Brain microvascular endothelial cell (primary cell): ENCODE measurements at places on chromosomes 7 and 10.

DNA sequence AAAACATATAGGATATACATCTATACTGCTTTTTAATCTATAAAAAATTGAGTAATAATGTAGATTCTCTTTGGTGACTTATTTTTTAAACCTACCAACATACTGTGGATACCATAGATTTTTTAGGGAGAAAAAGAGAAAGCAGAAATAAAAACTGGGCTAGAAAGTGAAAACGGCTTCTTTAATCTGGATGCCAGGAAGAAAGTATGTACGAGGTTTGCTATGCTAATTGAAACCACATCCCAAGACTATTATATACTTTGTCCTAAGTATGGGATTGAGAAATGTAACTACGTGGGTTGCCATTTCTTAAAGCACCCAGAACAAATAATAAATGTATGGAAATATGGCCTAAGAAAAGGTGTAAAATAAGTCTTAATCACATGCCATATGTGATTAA is 129.0 kb upstream of the NFE2L3 start:
- no peak for DNase-seq

DNA sequence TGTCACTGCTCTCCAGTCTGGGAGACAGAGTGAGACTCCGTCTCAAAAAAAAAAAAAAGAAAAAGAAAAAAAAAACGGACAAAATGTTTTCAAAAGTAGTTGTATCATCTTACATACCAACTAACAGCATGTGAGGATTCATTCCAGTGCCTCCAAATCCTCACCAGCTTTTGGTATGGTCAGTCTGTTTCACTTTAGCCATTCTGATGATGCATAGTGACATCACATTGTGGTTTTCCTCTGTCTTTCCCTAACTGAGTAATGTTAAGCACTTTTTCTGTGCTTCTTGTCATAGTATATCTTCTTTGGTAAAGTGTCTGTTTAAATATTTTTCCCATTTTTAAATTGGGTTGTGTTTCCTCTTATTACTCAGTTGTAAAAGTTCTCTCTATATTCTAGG is 251.4 kb upstream of the CTBP2 start:
- peak; percentile 95 for DNase-seq

DNA sequence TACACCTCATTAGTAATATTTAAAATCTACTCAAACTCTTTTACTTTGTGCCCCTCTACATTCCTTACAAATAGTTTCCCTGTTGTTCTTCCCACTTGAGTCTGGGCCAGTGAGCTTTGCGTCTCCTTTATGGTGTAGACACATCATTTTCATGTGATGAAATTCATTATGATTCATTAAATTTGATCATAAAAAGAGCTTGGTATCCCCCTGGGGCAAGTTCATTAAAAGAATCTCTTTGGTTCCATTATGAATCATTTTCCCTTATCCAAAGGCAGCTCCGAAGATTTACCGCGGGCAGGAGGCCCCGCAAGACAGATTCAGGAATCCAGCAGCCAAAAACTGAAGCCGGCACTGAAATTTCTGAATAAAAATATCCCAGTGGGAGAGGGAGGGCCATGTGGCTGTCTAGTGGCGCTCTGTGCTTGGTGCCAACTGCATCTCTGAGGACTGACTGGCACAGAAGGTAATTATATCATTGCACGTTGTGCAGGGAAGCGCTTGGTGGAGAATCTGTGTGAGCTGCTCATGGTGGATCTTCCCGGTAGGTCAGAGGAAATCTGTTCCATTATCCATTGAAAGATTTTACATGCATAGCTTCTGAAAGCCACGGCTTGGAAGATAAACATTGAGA is 151.4 kb upstream of the PITRM1 start:
- DNase-seq, result no peak

GRCh38 chr10:57014758-57015157 is 653.7 kb upstream of the ZWINT start:
- no peak for DNase-seq

GRCh38 chr10:30835146-30835545 is 196.5 kb downstream of the ZNF438 start:
- DNase-seq, result no peak

GRCh38 chr10:62657244-62657835 is 147.2 kb upstream of the ADO start:
- DNase-seq, result no peak

- peak; percentile 85 for DNase-seq
Observed at GRCh38 chr7:44639671-44640321, 33.4 kb downstream of the OGDH start.

GRCh38 chr10:17203416-17203815 is 1.9 kb upstream of the TRDMT1 start:
- DNase-seq, result no peak

DNA sequence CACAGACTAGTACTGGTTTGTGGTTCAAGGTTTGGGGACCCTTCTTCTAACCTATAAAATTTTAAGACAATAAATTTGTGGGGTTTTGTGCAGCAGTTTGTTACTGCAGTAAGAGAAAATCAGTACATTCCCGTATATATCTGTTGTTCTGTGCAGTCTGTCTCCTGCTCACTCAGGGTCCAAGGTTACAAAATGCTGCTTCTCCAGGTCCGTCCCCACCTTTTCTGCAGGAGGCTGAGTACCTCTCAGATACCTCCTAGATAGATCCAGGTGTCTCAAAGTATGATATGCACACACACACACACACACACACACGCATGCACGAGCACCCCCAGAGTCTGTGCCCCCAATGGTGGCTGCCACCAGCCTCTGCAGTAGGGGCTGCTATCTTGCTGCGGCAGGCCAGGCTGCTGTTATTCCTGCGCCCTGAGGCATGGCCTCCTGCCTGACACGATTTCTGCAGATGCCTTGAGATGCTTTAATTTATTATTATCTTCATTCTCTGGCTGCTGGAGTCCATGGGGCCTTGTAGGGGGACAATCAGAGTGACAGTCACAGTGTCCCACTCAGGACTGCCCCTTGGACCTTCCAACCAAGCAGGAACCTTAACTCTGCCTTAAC is 25.2 kb upstream of the ASL start:
- DNase-seq, result no peak

DNA sequence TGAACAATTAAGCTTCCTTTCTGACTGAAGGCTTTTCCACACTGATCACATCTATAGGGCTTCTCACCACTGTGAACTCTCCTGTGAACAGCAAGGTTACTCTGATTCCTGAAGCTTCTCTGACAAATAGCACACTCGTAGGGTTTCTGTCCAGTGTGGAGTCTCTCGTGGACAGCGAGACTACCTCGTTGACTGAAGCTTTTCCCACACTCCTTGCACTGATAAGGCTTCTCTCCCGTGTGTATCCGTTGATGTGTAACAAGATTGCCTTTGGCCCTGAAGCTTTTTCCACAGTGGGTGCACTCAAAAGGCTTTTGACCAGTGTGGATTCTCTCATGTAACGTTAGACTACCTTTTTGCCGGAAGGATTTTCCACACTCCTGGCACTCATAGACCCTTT is 4.4 kb downstream of the ZNF32 start:
- no peak for DNase-seq

DNA sequence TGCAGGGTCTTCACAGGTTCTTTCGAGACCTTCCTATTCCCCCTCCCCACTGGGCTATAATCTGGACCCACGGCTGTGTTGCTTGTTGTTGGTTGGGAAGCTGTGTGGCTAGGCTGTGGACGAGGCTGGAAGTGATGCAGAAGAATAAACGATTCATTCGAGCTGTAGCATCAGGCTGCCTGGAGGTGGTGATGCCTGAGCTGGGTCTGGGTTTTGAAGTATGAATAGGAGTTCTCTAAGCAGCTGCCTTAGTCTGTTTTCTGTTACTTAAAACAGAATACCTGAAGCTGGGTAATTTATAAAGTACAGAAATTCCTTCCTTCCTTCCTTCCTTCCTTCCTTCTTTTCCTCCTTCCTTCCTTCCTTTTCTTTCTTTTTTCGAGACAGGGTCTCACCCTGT is 126.5 kb upstream of the ZEB1 start:
- no peak for DNase-seq

GRCh38 chr7:116968631-116969030 is 15.3 kb downstream of the ST7 start:
- DNase-seq, result no peak

DNA sequence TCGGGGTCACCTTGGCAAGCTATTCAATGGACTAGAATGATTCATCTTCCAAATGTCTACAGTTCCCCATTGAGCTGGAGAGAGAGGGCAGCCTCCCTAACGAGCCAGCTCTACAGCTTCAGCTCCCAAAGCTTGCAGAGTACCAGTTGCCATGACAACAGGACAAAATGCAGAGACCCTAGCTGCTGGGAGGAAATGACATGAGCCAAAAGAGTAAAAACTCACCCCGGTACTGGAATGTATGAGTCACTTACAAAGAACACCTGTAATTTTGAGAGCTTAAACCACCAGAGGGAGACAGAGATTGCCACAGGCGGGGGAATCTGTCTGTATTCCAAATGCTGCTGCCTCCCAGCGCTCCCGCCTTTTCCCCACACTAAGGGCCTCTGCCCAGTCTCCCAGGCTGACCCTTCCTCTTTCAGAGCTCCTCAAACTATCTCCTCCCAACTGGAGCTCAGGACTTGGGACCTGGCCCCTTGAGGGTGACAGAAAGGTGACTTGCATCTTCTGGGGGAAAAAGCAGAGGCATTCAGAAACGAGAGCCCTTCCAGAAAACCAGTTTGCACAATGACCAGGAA is 95.5 kb downstream of the CUL2 start:
- DNase-seq, result peak; percentile 56

DNA sequence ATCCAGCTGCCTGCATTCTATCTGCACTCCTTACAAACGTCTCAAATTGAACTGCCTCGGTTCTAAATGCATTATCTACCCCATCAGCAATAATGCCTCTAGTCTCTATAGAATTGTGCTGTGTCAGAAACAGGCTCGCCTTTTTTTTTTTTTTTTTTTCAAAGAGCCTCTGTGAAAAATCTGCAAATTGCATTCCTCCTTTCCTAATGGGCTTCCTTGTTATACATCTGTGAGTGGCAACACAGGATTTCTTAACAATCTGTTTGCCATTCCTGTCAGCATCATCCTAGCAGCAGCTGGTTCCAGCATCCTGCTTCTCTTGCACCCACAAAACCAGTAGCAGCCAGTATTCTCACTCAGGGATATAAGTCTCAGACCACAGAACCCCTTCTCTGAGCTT is 413.5 kb upstream of the SEMA3D start:
- no peak for DNase-seq

DNA sequence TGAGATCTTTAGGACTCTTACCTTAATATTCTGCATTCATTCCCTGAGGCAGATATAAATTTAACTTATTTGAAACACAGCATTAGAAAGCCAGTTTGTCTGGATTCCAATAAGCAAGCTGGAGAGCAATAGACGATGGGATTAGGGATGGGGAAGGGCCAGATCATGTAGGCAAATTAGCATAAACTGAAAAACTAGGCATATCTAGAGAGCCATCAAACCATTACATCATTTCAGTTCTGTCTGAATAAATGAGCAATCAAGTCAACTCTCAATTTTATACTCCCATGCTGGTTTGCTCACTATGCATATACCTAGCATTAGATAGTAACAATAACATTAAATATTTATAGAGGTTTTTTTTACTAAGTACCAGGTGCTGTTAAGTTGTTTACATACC is 583.6 kb upstream of the LRRN3 start:
- DNase-seq, result no peak

DNA sequence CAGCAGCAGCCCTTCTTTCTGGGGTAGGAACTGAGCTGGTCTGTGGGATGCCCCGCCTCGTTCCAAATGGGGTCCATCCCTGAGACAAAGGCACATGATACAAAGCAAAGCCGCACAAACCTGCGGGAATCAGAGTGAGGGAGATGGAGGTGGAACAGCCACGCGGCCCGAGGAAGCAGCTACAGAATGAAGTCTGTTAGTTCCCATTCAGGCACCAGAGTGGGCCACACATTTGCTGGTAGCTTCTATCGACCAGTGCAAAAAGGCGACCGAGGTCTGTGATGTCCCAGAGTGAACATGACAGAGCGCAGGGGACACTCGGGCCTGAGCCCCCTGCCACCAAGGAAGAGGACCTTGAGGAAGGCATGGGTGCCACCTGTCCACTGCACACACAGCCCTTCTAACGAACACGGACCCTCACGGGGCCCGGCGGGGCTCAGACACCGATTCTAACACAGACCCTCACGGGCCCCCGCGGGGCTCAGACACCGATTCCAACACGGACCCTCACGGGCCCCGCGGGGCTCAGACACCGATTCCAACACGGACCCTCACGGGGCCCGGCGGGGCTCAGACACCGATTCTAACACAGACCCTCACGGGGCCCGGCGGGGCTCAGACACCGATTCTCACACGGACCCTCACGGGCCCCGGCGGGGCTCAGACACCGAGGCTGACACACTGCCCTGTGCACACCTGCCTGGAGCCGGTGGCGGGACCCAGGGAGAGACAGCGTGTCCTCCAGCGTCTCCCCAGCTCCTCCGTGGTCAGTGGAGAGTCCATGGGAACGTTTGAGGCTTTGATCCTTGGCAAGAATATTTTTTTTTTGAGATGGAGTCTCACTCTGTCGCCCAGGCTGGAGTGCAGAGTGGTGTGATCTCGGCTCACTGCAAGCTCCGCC is 32.8 kb upstream of the FAM20C start:
- DNase-seq, result no peak

DNA sequence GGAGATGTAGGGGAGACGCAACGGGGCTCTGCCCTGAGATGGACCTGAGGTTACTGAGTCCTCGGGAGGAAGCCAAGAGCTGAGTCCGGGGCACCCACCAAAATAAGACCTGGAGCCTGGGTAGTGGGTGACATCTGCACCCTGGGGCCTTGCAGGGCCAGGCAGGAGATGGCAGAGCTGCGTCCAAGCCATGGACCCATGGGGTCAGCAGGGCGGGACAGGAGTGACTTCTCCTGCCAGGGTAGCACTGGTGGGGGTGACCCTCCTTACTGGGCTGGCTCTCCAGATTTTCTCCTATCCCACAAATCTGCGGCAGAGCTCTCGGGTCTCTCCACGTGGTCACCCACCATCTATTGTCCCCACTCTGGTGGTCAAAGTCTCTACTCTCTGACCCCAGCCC is 2.1 kb downstream of the GHRHR start:
- DNase-seq, result no peak

DNA sequence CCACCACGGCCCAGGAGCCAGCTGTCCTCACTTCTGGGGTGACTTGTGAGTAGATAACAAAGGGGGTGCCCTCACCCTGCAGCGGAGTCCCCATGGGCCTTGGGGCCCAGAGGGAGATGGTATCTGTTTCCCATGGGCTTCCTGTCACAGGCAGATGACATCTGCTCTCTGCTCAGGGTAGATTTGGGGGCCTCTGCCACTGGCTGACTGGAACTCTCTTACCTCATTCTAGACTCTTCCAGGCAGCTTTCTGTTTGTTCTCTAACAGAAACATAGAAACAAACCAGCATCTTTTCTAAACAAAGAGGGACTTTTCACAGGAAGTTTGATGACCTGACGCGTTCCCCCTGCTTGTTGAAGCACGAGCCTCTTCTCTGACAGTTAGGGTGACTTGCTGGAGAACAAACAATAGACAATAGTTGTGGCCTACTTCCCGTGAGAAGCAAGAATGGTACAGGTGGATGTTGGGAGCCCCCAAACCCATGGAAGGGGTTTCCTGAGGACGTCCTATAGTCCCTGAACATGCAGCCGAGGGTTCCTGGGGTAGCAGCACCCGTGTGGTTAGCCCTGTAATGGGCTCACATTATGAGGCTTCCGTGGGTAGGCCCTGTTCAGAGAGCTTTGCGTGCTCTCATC is 61.6 kb downstream of the GRK5 start:
- no peak for DNase-seq
